Fibroblast of skin of abdomen (primary cell): ENCODE measurements at places on chromosomes 7 and 10.

DNA sequence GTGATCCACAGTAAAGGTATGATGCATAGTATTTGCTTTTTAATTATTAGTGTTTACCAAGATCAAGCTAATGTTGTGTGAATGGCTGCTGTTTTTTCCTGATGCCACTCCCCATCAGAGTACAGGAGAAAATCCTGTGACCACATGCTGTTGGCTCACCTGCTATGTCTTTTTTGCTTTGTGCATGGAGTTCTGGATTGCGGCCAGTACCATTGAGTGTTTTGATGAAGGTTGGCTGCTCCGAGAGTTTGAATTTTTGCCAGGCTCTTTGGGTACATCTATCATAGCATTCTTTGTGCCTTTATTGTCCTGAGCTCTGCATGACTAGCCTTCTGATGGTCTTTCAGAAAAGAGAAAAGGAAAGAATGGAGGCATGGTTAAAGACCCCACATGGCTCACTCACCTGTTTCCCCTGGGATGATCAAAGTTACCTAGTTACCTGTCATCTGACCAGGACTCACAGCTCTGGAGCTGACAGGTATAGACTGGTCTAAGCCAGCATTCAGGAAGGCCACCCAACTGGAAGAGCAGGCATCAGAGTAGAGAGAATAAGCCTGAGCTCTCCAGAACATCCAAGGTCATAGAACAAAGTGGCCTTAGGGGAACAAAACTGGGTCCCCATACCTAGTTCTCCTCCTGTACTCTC is 11.8 kb upstream of the SGPL1 start:
- no peak for DNase-seq

DNA sequence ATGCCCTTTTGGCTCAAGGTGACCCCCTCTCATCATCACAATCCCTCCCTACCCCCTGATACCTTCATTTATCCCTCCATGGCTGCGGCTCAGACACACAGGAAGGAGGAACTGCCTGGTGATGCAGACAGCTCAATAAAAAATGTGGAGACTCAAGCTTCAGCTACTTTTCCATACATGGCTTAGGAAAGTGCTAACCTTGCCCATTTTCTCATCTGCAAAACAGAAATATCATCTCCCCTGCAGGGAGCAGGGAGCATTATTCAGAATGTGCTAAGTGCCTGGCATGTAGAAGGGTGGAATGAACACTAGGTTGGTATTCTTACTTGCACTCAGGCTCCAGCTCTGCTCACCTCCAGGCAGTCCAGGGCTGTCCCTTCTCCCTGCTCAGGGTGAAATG is 23.8 kb downstream of the CXCL12 start:
- DNase-seq = no peak

GRCh38 chr10:99393683-99394082 is 36.7 kb downstream of the GOT1 start:
- no peak for DNase-seq

DNA sequence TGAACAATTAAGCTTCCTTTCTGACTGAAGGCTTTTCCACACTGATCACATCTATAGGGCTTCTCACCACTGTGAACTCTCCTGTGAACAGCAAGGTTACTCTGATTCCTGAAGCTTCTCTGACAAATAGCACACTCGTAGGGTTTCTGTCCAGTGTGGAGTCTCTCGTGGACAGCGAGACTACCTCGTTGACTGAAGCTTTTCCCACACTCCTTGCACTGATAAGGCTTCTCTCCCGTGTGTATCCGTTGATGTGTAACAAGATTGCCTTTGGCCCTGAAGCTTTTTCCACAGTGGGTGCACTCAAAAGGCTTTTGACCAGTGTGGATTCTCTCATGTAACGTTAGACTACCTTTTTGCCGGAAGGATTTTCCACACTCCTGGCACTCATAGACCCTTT is 4.4 kb downstream of the ZNF32 start:
- no peak for DNase-seq

- DNase-seq = peak; percentile 12
Measured at GRCh38 chr10:126398924-126399323, 10.6 kb upstream of the ADAM12 start.

GRCh38 chr10:28137907-28138880 is 139.3 kb upstream of the ODAD2 start:
- DNase-seq = peak; percentile 92

- peak; percentile 75 for DNase-seq
Measured at GRCh38 chr10:103244666-103245271, 918 bp upstream of the RPEL1 start.

GRCh38 chr10:8403711-8404371 is 349.4 kb downstream of the GATA3 start:
- DNase-seq = no peak

DNA sequence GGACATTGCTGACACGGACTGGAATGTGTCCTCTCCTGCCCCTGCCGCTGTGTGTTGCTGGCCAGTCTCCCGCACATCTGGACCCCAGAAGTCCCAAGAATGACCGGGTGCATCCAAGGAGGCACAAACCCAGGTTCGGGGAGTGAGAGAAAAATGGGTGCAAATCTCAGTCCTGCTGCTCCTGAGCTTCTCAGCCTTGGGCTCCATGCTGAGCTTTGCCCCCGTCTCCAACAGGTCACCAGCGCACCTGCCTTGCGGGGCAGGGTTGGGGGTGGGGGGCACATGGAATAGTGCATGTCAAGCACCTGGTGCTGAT is 6.0 kb upstream of the NANOS1 start:
- DNase-seq = no peak

DNA sequence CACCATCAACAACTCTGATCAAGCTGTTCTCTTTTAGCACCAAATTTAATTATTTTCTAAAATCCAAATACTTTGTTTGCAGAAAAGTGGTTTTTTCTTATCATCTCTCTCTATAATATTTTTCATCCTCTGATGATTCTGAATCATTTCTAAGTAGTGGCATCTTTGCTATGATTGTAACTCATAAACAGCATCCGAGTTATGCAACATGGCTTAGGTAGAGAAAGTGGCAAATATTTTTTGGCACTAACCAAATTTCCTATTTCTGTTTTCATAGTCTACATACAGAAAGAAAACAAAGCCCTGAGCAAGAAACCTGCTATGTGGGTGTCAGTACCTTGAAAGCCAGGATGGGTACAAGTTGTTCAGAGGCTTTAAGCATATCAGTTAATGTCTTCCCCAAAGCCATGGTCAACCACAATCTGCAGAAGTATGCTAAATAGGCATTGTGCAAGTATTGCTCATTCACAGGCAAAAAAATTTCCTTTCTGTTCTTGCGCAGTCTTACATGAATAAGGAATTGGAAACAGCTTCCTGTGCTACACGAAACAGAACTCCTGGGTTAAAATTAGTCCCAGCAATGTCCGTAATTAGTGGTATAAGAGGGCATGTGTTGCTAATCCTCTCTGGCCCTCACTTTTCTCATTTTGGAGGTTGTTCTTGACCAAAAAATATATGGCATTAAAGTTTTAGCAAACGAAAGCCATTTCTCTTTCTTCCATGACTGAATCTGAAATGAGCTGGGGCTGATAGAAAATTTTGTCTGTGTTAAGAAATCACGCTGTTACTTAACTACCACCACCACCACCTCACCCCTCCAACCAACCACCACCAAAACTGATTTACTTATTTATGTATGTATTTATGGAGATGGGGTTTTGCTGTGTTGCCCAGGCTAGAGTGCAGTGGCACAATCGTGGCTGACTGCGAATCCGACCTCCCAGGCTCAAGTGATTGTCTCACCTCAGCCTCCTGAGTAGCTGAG is 325.6 kb upstream of the MAGI2 start:
- DNase-seq = peak; percentile 93

GRCh38 chr7:131381069-131381838 is 53.6 kb downstream of the MKLN1 start:
- peak; percentile 66 for DNase-seq

DNA sequence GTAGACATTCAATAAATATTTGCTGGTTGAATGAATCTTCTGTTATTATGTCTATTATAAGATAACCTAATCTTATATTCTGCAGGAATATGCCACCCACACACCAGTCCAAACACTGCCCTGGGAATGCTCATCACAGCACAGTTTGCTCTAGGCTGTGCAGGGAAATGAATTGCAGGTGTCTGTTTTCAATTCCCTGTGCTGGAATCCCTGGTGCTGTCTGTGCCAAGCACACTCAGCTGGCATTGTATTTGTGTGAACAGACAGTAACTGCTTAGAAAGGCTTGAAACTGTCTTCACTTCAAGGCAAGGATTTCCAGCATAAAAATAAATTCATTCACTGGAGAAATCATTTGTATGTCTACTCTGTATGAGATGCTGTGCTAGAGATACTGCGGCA is 20.2 kb downstream of the ATOH7 start:
- DNase-seq = no peak

DNA sequence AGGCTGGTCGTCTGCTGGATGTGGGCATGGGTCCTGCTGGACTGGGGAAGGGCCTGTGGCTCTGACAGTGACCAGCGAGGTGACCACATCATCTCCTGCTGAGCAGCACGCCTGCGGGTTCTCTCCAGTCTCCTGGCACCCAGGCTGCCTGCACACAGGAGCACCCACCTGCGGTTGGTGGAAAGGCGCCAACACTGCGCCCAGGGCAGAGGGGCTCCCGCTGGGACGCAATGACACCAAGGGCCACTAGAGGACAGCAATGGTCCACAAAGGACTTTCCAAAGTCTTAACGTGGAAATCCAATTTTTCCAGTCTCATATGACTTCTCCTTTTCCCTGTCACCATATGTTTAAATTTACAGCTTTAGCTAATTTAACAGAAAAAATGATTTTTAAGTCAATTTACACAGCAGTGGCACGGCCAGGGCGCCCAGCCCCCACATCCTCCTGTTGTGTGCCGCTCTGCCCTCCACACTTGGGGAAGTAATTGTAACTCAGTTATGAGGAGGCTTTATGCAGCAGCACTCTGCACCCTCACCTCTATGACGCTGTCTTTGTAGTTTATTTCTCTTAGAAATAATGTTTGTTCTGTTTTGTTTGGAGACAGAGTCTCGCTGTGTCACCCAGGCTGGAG is 38.1 kb downstream of the CFAP46 start:
- peak; percentile 16 for DNase-seq

GRCh38 chr7:104825099-104825498 is 188.9 kb upstream of the KMT2E start:
- no peak for DNase-seq

DNA sequence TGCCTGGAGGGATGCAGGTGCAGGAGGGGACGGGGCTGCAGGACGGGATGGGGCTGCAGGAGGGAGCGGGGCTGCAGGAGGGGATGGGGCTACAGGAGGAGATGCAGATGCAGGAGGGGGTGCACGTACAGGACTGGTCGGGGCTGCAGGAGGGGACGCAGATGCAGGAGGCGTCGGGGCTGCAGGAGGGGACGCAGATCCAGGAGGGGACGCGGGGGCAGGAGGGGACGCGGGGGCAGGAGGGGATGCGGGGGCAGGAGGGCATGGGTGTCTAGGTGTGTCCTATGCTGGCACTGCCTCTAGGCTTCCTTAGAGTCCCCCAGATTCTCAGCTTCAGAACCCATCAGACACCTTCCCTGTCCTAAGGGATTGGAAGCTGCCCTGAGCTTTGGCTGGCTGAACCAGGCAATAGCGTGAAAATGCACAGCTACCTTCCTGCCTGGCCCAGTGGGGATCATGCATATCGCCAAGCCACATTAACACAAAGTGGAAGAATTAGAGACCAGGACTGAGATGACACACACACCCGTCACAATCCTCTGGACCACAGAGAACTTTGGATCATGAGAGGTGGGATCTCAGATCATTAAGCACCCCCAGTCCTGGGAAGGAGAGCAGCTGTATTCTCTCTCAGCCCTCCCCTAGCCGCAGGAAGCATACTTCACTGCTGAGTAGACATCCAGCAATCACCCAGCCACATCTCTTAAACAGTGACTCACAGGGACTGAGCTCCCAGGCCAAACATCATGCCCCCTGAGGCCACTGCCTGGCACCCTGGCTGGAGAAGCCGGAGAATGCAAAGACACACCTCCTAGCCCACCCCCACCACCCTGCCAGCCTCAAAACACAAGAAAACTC is 67.3 kb downstream of the VWA2 start:
- DNase-seq = peak; percentile 94

- DNase-seq = no peak
Measured at GRCh38 chr7:147659036-147659995, 931.2 kb upstream of the C7orf33 start.

DNA sequence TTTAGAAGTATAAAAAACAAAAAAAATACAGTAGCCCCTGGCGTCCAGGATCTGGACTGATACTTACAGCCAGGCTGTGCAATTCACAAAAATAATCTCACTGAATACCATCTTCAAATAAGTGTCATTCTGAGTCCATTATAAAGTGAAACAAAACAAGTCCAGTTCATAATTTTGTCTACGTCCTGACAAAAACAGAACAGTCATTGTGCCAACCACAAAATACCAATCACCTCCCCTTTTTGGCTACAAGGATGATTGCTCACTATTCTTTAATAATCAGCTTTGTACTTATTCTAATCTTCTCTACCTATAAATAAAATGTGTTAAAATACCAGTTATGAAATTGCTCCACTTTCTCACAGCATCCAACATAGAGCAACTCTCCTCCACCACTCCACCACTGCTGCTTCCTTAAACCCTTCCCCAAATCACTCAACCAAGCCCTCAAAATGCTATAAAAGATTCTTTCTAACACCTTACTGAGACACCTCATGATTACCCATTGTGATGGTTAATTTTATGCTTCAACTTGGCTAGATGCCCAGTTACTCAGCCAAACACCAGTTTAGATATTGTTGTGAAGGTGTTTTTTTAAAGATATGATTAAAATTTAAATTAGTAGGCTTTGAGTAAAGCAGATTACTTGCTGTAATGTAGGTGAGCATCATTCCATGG is 479.8 kb upstream of the SEMA3A start:
- no peak for DNase-seq

DNA sequence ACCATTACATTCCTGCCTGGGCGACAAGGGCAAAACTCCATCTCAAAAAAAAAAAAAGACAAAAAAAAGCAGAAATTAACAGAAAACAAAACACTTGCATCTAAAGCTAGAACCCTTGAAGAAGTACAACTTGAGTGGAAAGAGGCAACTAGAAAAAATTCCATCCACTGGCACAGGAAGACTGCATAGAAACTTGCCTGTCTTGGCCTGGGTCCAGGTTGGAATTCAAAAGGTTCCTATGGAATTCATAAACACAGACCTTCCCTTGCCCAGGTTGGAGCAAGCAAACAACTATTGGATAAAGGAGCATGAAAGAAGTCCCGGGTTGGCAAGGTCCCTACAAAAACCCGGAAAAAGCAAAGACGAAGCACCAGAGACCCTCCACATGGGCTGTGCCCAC is 69.8 kb downstream of the CCDC71L start:
- no peak for DNase-seq
